ENCODE measurements at places on chromosomes 3 and 15.

- DNase-seq, result no peak
Observed at GRCh38 chr3:46334741-46335478, 19.0 kb upstream of the CCR2 start.

- DNase-seq, result no peak
Observed at GRCh38 chr3:170007031-170007663, 30.6 kb upstream of the GPR160 start.

DNA sequence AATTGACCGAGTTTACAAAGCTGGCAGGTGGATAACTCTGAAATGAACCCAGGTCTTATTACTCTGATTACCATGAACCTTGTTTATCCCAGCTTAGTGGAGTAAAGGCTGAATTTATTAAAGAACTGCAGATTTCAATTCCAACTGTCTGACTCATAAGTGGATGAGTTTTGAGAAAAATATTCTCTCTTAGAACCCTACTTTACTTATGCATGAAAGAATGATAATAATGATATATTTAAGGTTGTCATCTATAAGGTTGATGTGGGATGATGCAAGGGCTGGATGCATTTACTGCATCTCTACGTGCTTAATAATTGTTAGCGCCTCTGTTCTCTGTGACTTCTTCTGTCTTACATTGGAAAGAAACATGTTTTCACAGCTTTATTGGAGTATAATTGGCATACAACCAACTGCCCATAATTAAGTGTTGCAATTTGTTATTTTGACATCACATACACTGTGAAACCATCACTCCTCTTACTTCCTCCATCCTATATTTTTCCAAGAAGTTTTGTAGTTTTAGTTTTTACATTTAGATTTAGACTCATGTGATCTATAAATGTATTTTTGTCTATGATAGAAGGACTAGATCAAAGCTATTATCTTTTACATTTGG lies 771.2 kb upstream of the ARRDC4 start:
- DNase-seq, result no peak

GRCh38 chr3:14289590-14290461 lies 111.2 kb downstream of the LSM3 start:
- no peak for DNase-seq

DNA sequence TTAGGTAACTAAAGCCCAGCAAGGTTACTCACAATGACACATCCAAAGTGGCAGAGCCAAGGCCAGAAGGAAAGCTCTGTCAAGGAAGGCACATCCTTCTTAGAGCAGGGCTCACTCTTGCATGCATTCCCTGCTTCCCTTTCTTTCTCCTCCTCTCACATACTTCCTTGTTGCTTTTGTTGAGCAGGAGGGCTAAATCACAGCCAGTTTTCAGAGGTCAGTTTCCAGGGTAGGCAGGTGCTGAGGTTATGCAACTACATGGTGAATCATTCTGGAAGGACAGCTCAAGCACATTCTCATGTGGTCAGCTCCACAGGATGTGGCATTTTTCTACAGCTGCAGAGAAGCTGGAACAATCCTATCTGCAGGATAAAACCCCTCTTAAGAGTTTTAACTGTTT lies 275.6 kb downstream of the ZNF621 start:
- DNase-seq, result no peak
